Fibroblast of the aortic adventitia (primary cell): ENCODE measurements at places on chromosomes 11 and 22. TPM values are rescaled to one million over a fixed set of nuclear protein-coding genes. Genes with fewer than 3 reads are reported as not detected.

Gene PKNOX2
- total RNA-seq: 2.0 and 8.6 TPM in 2 replicates

Gene CBLIF
- not detected in 2 replicates for total RNA-seq

GRCh38 chr11:128318856-128319474 lies 268.4 kb downstream of the ETS1 start:
- DNase-seq: no peak

GRCh38 chr11:92852229-92852628 lies 117.2 kb upstream of the MTNR1B start:
- no peak for DNase-seq

DNA sequence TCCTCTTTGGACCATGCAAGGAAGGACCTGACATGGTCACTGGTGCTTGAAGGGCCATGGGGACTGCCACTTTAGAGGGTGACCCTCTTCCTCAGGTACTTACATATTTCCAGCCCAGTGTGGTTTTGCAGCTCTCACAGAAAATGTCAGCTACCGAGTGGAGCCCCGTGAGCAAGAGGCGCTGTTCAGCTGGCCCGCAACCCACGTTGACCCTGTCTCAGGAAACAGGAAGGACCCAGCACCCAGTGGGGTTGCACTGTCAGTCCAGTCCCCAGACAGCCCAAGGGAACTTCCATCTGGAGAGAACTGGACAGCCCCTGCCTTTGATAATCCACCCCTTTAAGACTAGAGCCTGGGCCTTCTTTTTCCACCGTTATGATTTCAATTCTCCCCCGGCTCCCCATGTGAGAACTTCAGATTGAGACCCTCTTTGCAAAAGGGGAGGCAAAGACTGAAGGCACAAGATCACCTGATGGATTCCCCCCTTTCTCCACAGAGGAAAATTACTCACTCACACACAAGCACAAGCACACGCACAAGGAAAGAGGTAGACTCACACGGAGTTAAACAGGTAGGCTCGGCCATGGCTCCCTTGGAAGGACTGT lies 3.4 kb downstream of the YPEL4 start:
- no peak for DNase-seq

DNA sequence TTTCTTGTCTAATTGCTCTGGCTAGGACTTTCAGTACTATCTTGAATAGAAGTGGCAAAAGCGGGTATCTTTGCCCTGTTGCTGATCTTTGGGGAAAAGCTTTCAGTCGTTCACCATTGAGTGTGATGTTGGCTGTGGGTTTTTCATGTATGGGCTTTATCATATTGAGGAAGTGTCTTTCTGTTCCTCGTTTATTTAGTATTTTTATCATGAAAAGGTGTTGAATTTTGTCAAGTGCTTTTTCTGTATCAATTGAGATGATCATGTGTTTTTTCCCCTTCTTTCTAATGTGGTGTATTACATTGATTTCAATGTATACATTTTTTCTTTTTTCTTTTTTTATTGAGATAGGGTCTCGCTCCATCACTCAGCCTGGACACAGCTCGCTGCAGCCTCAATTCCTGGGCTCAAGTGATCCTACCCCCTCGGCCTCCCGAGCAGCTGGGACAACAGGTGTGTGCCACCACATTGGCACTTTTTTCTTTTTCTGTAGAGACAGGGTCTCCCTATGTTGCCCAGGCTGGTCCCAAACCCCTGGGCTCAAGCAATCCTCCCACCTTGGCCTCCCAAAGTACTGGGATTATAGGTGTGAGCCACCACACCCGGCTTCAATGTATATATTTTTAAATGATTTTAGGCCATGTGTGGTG lies 5.3 kb upstream of the GNB1L start:
- no peak for DNase-seq

- no peak for DNase-seq
These were observed 6.2 kb downstream of the TBX1 start for GRCh38 chr22:19766511-19767426.

DNA sequence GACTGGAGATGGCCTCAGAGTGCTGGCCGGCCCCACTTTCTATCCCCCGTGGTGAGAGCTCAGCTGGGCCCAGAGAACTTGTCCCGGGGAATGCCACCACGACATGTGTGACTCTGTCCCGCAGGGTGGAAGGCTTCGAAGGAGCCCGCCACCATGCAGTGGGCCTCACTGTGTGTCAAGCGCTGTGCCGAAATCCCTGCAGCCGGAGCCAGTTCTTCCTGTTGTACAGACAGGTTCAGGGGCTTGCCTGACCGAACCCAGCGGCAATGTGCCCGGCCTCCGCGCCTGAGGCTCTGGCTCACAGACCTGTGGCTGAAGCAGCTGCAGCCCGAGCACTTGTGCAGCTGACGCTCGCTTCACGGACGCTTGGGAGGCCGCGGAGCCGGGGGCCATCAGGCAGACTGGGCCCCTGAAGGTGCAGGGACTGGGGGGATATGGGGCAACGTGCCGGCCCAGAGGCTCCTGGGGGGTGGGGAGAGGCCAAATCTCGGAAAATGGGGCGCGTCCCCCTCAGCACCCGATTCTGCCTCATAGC lies 650 bp downstream of the PPM1F start:
- DNase-seq: peak; percentile 36
